Transverse colon (tissue), 4 donors: ENCODE measurements at places on chromosomes 5 and 9. TPM values are rescaled to one million over a fixed set of nuclear protein-coding genes. Genes with fewer than 3 reads are reported as not detected.

DNA sequence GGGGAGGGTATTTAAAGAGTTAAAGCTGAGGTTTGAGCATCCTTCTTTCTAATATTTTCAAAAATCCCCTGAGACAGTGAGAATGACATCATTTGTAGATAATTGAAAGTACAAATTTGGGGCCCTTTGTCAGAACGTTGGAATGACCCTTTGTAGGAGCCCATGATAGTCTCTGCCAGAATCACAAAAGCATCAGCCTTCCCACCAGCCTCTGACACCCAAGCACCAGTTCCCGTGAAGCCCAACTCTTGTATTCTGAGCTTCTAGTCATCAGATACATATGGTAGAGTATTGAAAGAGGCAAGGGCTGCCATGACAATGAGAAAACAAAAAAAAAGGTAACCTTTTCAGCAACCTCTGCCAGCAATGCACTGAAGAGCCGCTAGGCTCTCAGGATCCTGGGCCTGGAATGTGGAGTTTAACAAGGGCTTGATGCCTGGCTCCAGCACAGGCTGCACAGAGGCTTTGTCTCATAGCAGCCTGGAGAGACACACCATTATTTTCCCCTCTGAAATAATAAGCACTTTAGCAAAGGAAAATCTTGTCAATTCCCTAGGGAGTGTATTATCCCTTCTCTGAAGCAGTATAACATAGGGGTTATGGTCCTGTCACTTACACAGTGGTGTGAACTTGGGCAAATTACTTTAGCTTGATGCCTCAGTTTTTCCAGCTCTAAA is 114.4 kb downstream of the ZNF608 start:
- H3K36me3 ChIP-seq = no peaks in the 10 kb centered on the region
- DNase-seq = no peak
- no peak overlapping the region for H3K27ac ChIP-seq
- no peaks in the 10 kb centered on the region for H3K27me3 ChIP-seq

DNA sequence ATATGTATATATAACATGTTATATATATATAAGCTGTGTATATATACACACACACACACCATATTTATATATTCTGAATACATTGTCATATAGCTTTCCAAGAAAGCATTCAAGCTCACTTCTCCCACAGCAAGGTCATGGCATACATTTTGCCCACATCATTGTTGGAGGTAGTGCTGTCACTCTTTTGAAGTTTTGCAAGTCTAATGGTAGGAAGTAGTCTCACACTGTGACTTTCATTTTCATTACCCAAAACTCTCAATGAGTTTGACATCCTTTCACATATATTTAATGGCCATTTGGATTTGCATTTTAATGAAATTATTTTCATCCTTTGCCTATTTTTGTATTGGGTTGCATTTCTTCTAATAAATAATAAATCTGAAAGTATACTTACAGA is 59.8 kb upstream of the COX7C start:
- DNase-seq = no peak
- H3K27ac ChIP-seq = no peak overlapping the region
- H3K27me3 ChIP-seq = no peaks in the 10 kb centered on the region
- H3K36me3 ChIP-seq = no peaks in the 10 kb centered on the region
- H3K4me3 ChIP-seq = no peak overlapping the region

- no peak overlapping the region for H3K27ac ChIP-seq
- DNase-seq = no peak
These were observed 53.2 kb downstream of the GALNT10 start for GRCh38 chr5:154243736-154244135.

Gene SCGB3A2
- not detected for total RNA-seq

GRCh38 chr5:130836729-130837649 is 328.1 kb downstream of the HINT1 start:
- DNase-seq = no peak
- H3K36me3 ChIP-seq = no peaks in the 10 kb centered on the region
- H3K27me3 ChIP-seq = no peaks in the 10 kb centered on the region
- no peak overlapping the region for H3K27ac ChIP-seq
- no peaks in the 10 kb centered on the region for H3K4me1 ChIP-seq

Gene LCN10
- 0.96 TPM for total RNA-seq

- DNase-seq = no peak
- no peaks in the 10 kb centered on the region for H3K36me3 ChIP-seq
- no peak overlapping the region for H3K4me3 ChIP-seq
- no peak overlapping the region for H3K27ac ChIP-seq
- H3K4me1 ChIP-seq = peaks cover 7% of the 10 kb centered on the region
- H3K27me3 ChIP-seq = no peaks in the 10 kb centered on the region
These were observed 9.9 kb upstream of the TEX48 start for GRCh38 chr9:114691956-114692295.

GRCh38 chr9:116055536-116055935 is 98.1 kb upstream of the PAPPA start:
- no peaks in the 10 kb centered on the region for H3K4me1 ChIP-seq
- no peak overlapping the region for H3K4me3 ChIP-seq
- no peak overlapping the region for H3K27ac ChIP-seq
- DNase-seq = no peak

- H3K4me1 ChIP-seq = peaks cover 11% of the 10 kb centered on the region
- H3K36me3 ChIP-seq = no peaks in the 10 kb centered on the region
These were observed 99.0 kb downstream of the PDE6A start for GRCh38 chr5:149845601-149846000.

- no peak for DNase-seq
- no peaks in the 10 kb centered on the region for H3K4me1 ChIP-seq
- H3K4me3 ChIP-seq = no peak overlapping the region
- H3K27me3 ChIP-seq = no peaks in the 10 kb centered on the region
These were observed 72.3 kb upstream of the TNPO1 start for GRCh38 chr5:72744136-72744535.

GRCh38 chr5:178339272-178339671 is 106.7 kb upstream of the PHYKPL start:
- no peaks in the 10 kb centered on the region for H3K36me3 ChIP-seq
- no peaks in the 10 kb centered on the region for H3K4me1 ChIP-seq
- H3K27me3 ChIP-seq = no peaks in the 10 kb centered on the region
- H3K4me3 ChIP-seq = no peak overlapping the region
- no peak for DNase-seq

DNA sequence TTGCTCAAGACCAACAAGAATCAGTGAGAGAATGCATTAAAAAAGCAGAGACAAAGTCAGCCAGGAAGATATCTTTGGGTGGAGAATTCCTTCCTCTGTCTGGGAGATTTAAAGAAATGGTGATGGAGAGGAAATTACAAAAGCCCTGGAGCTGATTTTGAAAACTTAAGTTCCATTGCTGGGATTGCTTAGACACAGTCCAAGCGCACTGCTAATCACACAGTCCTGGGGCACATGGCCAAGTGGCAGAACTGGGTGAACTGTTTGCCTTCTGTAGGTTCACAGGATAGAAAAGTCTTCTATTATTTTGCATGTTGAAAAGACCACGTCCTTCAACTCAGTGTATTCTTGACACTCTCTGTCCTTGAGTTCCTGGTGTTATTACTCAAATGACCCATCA is 284.9 kb upstream of the FBXL7 start:
- H3K36me3 ChIP-seq = no peaks in the 10 kb centered on the region
- no peak for DNase-seq
- no peaks in the 10 kb centered on the region for H3K4me1 ChIP-seq
- no peak overlapping the region for H3K27ac ChIP-seq
- H3K4me3 ChIP-seq = no peak overlapping the region

DNA sequence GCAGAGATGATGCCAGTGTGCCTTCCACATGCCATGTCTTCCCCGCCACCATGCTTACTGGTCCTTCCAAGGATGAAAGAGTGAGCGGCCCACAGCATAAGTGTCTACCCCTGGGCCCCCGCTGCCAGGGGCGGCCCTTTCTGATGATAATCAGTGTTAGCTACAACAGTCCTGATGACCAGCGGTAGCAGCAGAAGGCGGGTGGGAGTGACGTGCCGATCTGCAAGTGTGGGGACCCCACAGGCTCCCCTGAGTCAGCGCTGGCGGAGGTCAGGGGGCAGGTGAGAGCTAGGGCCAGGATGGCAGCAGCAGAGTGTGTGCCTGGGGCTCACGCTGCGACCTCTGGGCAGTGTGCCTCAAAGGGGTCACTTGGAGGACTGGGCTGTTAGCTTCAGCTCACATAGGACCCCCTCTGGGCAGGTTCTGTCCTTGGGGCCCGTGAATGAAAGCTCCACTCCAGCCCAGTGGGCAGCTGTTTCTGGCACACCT is 80.4 kb downstream of the HMCN2 start:
- no peaks in the 10 kb centered on the region for H3K4me1 ChIP-seq
- H3K27ac ChIP-seq = no peak overlapping the region
- no peaks in the 10 kb centered on the region for H3K27me3 ChIP-seq

GRCh38 chr9:37999588-38000189 is 69.3 kb downstream of the SHB start:
- H3K36me3 ChIP-seq = no peaks in the 10 kb centered on the region
- H3K27me3 ChIP-seq = no peaks in the 10 kb centered on the region
- H3K4me3 ChIP-seq = no peak overlapping the region
- H3K4me1 ChIP-seq = peaks cover 23% of the 10 kb centered on the region
- DNase-seq = no peak

DNA sequence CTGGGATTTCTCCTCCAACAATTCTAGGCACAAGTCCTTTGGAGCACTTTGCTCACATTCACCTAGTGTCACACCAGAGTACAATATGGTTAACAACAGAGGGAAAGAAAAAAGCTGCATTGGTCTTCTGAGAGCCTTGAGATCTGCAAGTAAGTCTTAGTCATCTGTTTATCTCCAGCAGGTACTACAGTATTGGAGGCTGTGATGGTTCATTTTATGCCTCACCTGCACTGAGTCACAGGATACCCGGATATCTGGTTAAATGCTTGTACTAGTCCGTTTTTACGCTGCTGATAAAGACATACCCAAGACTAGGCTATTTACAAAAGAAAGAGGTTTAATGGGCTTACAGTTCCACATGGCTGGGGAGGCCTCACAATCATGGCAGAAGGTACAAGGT is 525.0 kb downstream of the NR2F1-AS1 start:
- H3K27me3 ChIP-seq = no peaks in the 10 kb centered on the region
- no peaks in the 10 kb centered on the region for H3K36me3 ChIP-seq
- no peak for DNase-seq
- no peaks in the 10 kb centered on the region for H3K4me1 ChIP-seq
- no peak overlapping the region for H3K4me3 ChIP-seq

GRCh38 chr5:63727583-63727982 is 234.7 kb downstream of the HTR1A start:
- H3K4me3 ChIP-seq = no peak overlapping the region
- H3K36me3 ChIP-seq = no peaks in the 10 kb centered on the region
- no peak overlapping the region for H3K27ac ChIP-seq

DNA sequence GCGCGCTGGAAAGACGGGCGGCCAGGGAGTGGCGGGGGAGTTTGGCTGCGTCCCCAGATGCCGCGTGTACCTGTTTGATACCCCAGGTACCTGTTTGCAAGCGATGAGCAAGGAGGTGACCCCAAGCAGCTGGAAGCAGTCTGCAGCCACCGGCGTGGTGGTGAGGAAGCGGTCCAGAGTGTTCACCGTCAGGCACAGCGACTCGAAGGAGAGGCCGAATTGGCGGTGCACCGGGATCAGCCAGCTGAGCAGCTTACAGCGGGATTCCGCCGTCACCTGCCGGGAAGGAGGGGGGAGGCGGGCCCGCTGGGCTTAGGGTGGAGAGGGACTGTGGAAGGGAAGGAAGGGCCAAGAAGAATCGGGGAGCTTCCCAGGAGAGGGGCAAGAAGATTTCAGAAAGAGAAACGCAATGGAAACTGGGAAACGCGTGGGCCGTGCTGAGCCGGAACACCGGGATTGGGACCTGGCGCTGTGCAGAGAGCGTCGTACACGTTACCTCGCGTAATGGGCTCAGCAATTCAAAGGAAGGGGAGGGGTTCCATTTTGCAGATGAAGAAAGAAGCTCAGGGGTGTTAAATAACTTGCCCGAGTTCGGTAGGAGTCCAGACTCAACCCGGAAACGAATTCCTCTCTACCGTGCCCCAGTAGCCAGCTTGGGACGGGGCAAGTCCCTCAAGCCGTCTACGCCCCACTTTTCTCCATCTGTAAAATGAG is 980 bp downstream of the CCNO start:
- no peaks in the 10 kb centered on the region for H3K36me3 ChIP-seq
- peaks cover 46% of the 10 kb centered on the region for H3K4me1 ChIP-seq
- peak overlapping the region; percentile 33 for H3K27ac ChIP-seq

Gene IFNK
- not detected for total RNA-seq

DNA sequence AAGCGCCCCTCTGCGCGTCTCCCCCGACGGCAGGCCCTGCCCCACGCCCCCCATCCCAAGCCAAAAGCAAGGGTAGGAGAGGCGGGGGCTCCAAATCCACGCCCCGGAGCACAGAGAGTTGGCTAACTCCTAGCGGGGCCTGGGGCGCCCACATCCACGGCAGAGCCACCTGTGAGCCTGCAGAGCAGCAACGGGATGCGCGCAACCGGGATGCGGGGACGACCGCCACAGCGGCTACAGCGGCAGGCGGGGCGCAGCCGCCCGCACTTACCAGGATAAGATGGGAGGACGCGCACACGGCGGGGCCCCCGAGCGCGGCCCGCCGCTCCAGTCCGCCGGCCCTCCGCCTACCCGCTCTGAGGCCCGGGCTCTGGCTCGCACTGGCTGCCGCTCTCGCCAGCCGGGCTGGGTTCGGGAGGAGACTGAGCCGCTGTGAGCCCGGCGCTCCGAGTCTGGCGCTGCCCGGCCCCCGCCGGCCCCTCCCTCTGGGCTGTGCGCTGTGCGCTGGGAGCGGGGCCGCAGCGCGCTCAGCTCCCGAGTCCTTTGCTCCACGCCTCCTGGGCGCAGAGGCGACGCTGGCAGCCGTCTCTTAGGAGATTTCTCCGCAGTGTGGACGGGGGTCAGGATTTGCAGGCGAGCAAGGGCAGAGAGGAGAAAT is at the start of gene SLC24A2:
TSS of gene SLC24A2 (minus strand) at position 424 of the 658 bp plus-strand sequence.
- H3K27me3 ChIP-seq = peaks cover 26% of the 10 kb centered on the region
- H3K27ac ChIP-seq = no peak within 1 kb of the TSS
- no peaks in the 10 kb centered on the region for H3K4me1 ChIP-seq
- H3K36me3 ChIP-seq = no peaks in the 10 kb centered on the region

DNA sequence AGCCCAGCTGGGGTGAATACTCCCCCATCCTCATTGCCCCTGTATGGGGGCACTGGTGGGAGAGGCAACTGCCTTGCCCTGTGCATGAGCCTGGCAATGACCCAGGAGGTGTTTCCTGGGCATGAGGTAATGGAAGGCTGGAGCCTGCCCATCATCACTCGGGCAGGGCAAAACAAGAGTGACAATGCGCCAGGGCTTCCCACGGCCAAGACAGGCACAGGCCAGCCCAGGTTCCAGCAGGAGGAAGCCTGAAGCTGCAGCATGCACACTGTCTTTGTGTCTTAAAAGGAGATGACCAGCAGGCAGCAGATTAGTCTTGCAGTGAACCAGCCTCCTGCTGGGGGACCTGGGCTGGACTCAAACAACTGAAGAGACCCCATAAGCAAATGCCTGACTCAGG is 92.2 kb upstream of the SMIM23 start:
- H3K4me3 ChIP-seq = no peak overlapping the region
- no peaks in the 10 kb centered on the region for H3K36me3 ChIP-seq
- no peak overlapping the region for H3K27ac ChIP-seq
- H3K4me1 ChIP-seq = no peaks in the 10 kb centered on the region
- no peak for DNase-seq
